ENCODE measurements at places on chromosomes 4 and X.

- DNase-seq: no peak
Measured at GRCh38 chr4:177441061-177441802, 1.0 kb downstream of the AGA start.

- DNase-seq: no peak
Measured at GRCh38 chr4:102593147-102593546, 92.0 kb downstream of the NFKB1 start.

- DNase-seq: no peak
Measured at GRCh38 chr4:183266371-183266770, 53.7 kb downstream of the CLDN22 start.

- DNase-seq: no peak
Measured at GRCh38 chrX:68180579-68180978, 252.7 kb downstream of the OPHN1 start.

DNA sequence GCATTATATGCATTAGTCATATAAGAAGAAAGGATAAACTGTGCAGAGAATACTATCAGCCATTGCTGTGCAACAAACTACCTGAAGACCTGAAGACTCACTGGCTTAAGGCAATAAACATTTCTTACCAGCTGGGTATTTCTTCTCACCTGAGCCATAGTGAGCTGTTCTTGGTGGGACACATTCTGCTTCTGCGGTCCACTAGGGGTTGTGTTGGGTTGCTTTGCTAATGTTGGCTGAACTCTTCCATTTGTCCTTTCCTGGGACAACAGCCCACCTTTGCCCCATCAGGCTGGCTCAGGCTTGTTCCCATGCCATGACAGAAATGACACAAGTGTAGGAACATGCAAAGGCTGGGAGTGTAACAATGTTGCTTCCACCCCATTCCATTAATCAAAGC lies 388.6 kb downstream of the PCDH7 start:
- DNase-seq: no peak

Data from ecto neural progenitor cell (in vitro differentiated cells).